ENCODE measurements at places on chromosomes 13 and 19. TPM values are rescaled to one million over a fixed set of nuclear protein-coding genes. Genes with fewer than 3 reads are reported as not detected.

The LRG1 gene
- 0.10 TPM for total RNA-seq

The KL gene
- 0.06 TPM for total RNA-seq

The HNRNPUL1 gene
- 318 TPM for total RNA-seq

The IZUMO4 gene
- total RNA-seq, result 0.17 TPM

The PNMA8A gene
- total RNA-seq, result 8.8 TPM

The POU2F2 gene
- total RNA-seq, result 0.37 TPM

The WDR62 gene
- total RNA-seq, result 26.5 TPM

The OR7D2 gene
- not detected for total RNA-seq

The FIZ1 gene
- 26.0 TPM for total RNA-seq

The ZNF543 gene
- 1.5 TPM for total RNA-seq

The NECTIN2 gene
- 90.3 TPM for total RNA-seq

The ZNF700 gene
- 0.30 TPM for total RNA-seq

The ZNF560 gene
- not detected for total RNA-seq

All from A549 treated with RU486 at 1 μM for 4 hours (cell line).